ENCODE measurements at places on chromosomes 13 and 19.

- no peak for DNase-seq
These were observed 22.4 kb upstream of the FFAR2 start for GRCh38 chr19:35425682-35426081.

DNA sequence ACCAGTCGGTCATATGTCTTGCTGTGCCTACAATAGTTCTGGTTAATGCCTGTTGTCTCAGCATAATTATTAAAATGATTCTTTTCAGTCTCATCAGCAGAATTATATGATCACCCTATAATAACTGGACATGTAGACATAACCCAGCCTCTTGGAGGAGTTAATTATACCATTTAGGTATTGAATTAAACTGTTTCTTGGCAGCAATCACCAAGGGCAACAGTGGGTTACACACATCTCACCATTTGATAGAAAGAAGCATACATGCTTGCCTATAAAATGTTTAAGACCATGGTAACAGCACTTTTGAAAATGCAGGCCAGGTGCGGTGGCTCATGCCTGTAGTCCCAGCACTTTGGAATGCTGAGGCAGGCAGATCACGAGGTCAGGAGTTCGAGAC lies 184.6 kb downstream of the RGCC start:
- no peak for DNase-seq

GRCh38 chr19:40962460-40962961 lies 28.6 kb upstream of the CYP2B6 start:
- DNase-seq: no peak

GRCh38 chr13:27168906-27169657 lies 2.5 kb downstream of the USP12 start:
- no peak for DNase-seq

DNA sequence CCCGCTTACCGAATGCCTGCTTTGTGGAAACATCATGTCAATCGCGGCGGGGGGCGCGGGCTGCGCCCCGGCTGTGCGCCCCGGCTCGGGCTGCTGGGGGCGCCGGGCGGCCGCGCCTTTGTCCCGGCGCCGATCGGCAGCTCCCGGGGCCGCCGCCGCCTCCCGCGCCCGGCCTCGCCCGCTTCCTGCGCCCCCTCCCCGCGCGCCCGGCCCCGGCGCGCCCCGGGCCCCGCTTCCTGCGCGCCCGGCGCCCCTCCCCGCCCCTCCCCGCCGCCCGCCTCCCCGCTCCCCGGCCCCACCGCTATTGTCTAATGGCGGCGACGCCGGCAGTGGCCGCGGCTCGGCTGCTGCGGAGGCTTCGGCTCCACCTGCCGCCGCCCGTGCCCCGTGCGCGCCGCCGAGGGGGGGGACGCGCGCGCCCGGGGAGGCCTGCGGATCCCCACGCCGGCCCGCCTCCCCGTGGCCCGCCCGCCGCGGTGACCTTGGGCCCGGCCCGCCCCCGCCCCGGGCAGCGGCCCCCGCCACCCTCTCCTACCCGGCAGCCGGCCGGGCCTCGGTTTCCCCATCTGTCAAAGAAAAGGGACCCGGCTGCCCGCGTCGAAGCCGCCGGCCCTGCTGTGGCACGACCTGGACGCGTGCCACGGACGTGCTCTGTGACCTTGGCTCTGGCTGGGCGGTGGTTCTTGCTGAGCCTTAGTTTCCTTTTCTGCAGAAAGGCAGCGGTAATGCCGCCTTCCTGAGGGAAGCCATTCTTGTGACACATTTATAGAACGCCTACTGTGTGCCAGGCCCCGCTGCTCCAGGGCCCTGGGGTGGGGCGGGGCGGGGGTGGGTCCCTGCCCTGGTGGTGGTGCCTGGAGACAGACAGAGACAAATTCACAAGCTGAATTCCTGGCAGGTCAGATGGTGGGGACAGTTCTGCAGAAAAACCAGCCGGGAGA lies at the start of gene TLE5:
TLE5 (minus strand) TSS at position 331 of the 941 bp plus-strand sequence; CDS start at position 36, 295 bp downstream.
- no peak for DNase-seq

- DNase-seq: peak; percentile 20
These were observed 5.7 kb downstream of the ZNF574 start for GRCh38 chr19:42081584-42082203.

DNA sequence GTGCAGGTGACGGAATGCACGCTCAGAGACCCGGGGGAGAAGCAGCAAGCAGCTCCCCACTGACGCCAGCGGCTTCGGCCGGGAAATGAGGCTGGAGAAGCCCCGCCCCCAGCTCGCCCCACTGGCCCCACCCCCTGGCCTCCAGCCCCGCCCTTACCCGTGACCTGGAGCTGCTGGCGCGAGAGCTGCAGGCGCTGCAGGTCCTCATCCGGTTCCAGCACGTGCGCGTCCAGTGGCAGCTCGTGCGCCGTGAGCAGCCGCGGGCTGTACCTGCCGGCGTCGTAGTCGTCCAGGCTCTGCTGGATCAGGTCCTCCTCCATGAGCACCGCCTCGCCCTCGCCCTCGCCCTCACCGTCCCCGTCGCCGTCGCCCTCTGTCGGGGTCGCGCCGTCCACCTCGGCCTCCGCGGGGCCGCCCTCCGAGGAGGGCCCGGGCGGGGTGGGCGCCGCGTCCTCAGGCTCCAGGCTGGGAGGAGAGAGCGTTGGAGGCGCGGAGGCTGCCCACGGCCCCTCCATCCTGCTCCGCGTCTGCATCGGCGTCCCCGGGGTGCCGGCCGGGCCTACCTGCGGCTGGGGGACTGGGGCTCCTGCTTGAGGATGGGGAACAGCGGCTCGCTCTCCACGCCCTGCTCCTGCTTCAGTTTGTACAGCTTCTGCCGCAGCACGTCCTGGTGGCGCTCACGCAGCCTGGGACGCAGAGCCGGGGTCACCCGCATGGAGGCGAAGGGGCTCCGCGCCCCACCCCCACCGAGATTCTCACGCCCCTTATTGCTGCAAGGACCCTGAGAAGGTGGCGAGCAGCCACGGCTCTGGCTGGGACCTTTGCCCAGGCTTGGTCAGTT lies 6.4 kb upstream of the TBXA2R start:
- DNase-seq: no peak

GRCh38 chr19:1752757-1753728 lies at the start of gene ONECUT3:
ONECUT3 (plus strand) TSS chr19:1753506; CDS start chr19:1753663, 157 bp downstream.
- DNase-seq: no peak

DNA sequence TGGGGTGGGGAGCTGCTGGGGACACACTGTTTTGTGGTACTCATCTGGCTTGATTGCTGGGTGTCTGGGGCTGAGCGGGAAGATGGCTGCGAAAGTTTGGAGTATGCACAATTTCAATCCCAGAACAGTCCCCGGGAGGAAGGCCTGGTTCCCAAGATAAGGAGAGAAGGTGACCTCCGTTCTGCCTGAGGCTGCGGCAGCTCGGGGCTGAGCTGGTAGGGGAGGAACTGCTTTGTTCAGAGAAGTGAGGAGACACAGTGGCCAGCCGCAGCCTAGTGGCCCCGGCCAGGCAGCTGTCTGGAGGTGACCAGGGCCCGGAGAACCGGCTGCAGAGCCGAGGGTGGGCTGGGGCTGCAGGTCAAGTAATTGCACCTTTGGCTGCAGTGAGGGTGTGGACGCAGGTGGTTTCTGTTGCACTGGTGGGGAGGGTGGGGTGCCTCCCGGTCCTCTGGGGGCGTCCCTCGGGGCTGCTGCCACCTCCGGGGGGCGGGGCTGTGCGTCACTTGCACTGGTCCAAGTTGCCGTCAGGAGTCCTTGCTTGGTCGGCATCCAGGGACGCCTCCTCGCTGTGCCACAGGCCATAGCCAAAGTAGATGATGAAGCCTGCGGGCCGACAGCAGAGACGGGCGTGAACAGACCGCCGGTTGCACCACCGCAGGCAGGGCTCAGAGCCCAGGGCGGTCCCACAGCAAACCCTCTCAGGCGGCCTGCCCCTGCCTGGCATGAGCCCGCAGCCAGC lies 81.3 kb downstream of the SLC7A1 start:
- no peak for DNase-seq

DNA sequence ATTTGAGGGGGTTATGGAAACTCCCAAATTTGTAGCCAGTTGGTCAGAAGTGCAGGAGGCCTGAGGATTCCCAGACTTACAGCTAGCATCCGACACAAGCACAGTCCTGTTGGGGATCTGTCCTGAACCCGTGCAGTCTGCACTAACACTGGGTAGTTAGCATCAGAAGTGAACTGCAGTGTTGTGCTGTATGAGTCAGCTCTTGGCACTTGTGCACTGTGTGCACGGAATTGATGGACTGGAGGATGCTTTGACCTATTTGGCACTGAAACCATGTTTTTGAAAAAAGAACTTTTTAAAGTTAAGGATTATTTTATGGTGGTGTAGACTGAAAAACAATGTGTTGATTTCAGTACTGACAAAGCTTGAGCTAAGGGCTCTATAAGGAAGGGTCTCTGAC lies 279.0 kb downstream of the NHLRC3 start:
- DNase-seq: peak; percentile 42

GRCh38 chr19:57559008-57559403 lies 657 bp downstream of the ZNF550 start:
- no peak for DNase-seq

Data from astrocyte of the cerebellum (primary cell).